MM.1S (cell line): ENCODE measurements at places on chromosomes 13 and 19.

DNA sequence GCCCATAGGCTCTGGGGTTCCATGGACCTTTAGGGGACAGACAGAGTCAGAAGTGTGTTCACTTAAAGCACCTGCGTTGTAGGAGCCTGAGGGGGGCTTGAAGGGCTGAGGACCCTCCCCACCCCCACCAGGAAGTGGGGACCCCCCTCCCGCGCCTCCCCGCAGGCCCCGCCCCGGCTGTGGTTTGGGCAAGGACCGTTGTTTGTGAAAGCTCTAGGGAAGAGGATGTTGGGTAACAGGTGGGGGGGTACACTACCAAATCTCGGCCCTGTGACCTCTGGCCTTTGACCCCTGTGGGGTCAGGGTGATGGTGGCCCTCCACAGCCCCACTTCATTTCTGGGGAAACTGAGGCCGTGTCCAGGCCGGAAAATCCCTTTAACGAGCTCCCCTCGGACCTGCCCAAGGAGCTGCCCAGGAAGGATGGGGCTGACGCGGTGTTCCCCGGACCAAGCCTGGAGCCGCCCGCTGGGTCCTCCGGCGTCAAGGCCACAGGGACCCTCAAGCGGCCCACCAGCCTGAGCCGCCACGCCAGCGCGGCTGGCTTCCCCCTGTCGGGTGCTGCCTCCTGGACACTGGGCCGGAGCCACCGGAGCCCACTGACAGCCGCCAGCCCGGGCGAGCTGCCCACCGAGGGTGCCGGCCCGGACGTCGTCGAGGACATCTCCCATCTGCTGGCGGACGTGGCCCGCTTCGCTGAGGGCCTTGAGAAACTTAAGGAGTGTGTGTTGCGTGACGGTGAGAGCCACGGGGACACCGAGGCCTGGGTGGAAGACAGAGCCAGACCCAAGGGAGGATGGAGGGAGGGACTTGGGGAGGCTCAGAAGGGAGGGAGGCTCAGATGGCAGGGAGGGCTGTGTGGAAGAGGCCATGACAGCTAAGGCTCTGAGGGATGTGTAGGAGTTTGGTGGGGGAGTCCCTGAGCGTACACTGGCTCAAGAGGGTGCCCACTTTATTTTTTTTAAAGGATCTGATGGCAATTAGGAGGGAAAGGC lies 1.3 kb downstream of the ARHGAP45 start:
- peak; percentile 64 for DNase-seq

GRCh38 chr13:114136576-114136975 lies 4.2 kb upstream of the RASA3 start:
- DNase-seq: no peak

GRCh38 chr13:48493066-48493765 lies 39.7 kb downstream of the RCBTB2 start:
- DNase-seq: no peak

- DNase-seq: no peak
Observed at GRCh38 chr19:40116075-40116474, 25.3 kb upstream of the ZNF780A start.

GRCh38 chr13:112791663-112792440 lies 102.0 kb downstream of the ATP11A start:
- no peak for DNase-seq

DNA sequence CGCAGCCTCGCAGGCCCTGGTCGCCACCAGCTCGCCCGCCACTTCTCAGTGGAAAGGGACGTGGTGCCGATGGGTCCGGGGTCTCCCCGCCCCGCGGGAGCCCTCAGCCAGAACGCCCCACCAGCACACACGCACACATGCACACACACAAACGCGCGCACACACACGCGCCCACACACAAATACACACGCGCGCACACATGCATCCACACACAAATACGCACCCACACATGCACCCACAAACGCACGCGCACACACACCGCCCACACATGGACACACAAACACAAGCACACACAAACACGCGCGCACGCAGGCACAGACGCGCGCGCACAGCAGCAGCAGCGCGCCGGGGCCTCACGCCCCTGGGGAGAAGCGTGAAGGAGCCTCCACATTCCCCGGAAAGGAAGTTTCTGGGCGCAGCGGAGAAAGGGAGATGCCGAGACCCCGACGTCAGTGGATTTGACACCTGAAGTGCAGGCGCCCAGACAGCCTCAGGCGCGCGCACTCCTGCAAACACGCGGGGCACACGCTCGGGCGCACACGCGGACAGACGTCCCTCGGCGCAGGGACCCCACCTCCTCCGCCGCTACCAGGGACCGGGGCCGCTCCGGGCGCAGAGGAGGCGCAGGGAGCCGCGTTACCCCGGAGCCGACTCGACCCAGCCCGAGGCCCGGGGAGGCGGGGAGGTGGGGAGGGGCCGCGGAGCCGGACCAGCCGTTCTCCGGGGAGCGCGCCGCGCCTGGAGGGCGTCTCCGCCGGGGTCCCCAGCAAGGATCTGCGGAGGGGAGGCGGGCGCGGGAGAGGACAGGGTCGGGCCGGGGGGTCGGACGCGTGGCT lies 622 bp downstream of the RASA3 start:
- DNase-seq: no peak

DNA sequence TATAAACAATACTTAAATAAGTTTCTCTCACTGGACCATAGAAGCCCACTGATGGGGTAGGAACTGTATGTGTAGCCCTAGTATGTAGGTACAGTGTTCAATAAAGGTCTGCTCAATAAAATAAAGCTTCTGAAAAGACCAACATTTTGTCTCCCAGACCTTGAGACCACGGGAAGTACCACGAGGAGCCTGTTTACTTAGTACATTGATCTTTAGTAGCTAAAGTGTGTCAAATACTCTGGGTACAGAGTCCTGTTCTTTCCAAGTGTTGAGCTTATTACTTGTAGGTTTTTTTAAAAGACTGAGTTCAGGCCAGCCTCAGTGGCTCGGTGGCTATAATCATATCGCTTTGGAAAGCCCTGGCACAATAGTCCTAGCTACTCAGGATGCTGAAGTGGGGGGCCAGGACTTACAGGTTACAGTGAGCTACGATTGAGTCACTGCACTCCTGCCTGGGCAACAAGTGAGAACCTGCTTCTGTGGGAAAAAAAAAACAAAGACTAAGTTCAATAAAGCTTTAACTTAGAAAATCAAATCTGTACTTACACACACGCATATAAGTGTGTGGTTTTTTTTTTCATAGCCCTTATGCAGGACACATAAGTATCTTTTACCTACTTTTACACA lies 3.4 kb downstream of the MTRF1 start:
- no peak for DNase-seq

GRCh38 chr13:36706755-36707154 lies 32.9 kb downstream of the SERTM1 start:
- no peak for DNase-seq

GRCh38 chr19:34237939-34238338 lies 16.4 kb upstream of the GARRE1 start:
- DNase-seq: no peak

DNA sequence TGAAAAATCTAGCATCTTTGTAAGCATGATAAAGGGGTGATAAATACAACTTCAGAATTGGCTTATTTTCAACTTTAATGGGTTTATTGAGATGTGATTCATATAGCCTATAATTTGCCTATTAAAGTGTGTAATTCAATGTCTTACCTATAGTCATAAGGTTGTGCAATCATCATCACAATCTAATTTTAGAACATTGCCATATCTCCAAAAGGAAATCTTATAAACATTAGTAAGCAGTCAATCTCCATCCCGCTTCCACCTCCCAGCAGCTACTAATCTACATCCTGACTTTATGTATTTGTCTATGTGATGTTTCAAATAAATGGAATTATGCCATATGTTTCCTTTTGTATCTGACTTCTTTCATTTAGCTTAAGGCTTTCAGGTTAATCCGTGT lies 145.2 kb upstream of the KLHL1 start:
- DNase-seq: no peak

DNA sequence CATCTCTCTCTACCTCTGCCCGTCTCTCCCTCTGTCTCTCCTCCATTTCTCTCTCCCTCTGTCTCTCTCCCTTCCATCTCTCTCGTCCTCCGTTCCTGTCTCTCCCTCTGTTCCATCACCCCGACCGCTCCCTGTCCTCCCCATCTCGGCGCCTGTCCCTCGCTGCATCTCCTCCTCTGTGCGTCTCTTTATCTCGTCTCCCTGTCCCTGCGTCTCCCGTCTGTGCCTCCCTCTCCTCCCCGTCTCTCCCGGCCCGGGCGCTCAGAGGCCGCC lies 4.6 kb downstream of the GRIN2D start:
- DNase-seq: no peak

GRCh38 chr13:88800505-88800904 lies 1129.3 kb downstream of the SLITRK5 start:
- no peak for DNase-seq

DNA sequence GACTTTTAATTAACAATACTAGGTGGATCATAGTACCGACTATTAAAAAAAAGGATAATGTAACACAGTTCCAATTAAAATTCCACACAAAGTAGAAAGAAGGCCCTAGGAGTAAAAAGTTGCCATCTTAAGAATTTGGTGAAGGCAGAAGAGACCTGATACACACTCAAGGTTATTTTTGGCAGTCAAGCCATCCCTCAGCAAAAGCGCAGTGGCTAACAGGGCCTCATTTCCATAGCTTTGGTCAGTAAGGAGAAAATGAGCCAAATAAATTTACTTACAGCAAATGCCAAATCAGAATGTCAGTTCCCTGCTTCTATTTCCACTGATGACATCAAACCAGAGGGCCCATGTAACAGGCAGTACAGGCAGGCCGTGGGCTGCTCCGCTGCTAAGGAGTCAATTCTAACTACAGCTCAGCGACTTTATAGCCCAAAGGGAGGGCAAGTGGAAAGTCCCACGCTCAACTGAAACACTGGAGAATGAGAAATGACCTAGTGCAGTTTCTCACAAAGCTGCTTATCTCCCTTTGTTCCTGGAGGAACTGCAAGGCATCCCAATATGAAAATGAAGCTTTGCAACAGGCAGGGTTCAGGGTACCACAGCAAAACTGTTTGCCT lies 6.3 kb downstream of the ARGLU1 start:
- DNase-seq: no peak

DNA sequence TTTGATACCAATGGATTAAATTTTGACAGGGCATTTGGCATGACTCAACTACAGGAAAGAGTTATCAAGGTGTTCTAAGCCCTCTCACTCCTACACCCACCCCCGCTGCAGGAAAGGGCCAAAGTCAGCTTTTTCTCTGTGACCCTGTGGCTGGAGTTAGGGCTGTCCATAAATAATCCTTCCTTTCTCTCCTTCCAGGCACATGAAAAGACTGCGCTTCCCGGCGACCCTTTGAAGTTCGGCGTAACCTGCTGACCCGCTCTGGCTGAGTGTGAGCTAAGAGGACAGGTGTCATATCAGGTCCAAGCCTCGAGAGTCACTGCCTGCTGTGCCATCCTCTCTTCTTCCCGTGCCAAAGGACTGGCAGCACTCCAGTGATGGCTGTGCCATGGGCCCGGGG lies 25.6 kb downstream of the ZNF114 start:
- no peak for DNase-seq
